ENCODE measurements at places on chromosomes 3 and 15.

GRCh38 chr15:33309602-33310276, 1.0 kb upstream of the RYR3 start:
- H3K4me3 ChIP-seq, result no peak overlapping the region
- H3K36me3 ChIP-seq, result no peaks in the 10 kb centered on the region
- peaks cover 5% of the 10 kb centered on the region for H3K4me1 ChIP-seq
- no peak overlapping the region for H3K27ac ChIP-seq
- H3K27me3 ChIP-seq, result peaks cover 73% of the 10 kb centered on the region
- no peak for DNase-seq

DNA sequence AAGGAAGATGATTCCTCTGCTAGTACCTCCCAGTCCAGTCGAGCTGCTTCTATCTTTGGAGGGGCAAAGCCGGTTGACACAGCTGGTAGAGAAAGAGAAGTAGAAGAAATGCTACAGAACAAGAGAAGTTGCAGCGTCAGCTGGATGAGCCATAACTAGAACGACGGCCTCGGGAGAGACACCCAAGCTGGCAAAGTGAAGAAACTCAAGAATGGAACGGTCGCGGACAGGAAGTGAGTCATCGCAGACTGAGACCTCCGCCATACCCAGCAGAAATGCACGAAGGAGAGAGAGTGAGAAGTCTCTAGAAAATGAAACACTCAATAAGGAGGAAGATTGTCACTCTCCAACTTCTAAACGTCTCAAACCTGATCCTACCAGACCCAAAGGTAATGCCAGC, 19.0 kb upstream of the PARP14 start:
- no peak for DNase-seq
- H3K36me3 ChIP-seq, result no peaks in the 10 kb centered on the region

GRCh38 chr15:52651868-52652267, 27.3 kb downstream of the ATOSA start:
- H3K27me3 ChIP-seq, result no peaks in the 10 kb centered on the region
- peaks cover 30% of the 10 kb centered on the region for H3K36me3 ChIP-seq
- H3K4me3 ChIP-seq, result peak overlapping the region; percentile 65
- peaks cover 38% of the 10 kb centered on the region for H3K4me1 ChIP-seq
- DNase-seq, result peak; percentile 42

GRCh38 chr3:72475258-72476138, 372.7 kb downstream of the SHQ1 start:
- no peaks in the 10 kb centered on the region for H3K27me3 ChIP-seq
- H3K27ac ChIP-seq, result peak overlapping the region; percentile 91
- DNase-seq, result no peak
- H3K36me3 ChIP-seq, result peaks cover 3% of the 10 kb centered on the region
- H3K4me1 ChIP-seq, result peaks cover 53% of the 10 kb centered on the region

GRCh38 chr3:188578576-188579363, 424.8 kb downstream of the LPP start:
- peak overlapping the region; percentile 78 for H3K27ac ChIP-seq
- no peak overlapping the region for H3K4me3 ChIP-seq
- peaks cover 8% of the 10 kb centered on the region for H3K36me3 ChIP-seq
- no peak for DNase-seq

DNA sequence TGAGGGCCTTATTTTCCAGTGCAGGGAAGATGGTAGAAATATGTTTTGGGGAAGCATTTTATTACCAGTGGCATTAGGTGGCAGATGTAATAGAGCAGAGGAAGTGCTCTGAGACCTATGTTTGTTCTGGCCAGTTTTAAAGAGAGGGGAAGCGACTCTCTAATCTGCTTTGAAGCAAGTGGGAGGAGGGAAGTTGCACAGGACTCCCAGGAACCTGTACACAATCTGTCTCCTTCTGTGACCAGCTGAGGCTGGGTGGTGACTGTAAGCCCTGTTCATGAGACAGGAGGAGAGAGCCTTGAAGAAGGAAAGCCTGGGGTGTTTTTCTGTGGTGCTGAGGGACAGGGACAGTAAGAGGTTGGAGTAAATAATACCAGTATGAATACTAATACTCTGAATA, 60.5 kb downstream of the LPP start:
- peaks cover 18% of the 10 kb centered on the region for H3K36me3 ChIP-seq
- H3K4me3 ChIP-seq, result no peak overlapping the region
- no peaks in the 10 kb centered on the region for H3K27me3 ChIP-seq
- peaks cover 34% of the 10 kb centered on the region for H3K4me1 ChIP-seq

DNA sequence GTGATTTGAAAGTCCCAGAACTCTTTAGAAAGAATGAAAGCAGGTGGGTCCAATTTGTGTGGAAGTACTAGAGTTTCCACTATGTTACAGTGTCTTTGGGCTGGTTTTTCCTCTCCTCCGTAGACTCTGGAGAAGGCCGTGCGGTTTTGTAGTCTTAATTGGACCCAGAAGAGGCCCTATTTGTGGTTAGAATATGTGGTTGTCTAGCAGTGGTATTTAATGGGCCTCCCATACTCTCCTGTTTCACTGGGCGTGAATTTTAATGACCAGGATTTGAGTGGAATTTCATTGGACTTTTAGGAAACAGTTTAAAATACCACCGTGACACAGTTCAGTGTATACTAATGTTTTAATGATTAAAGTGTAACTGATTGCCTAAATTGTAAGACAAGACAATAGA, 182.3 kb downstream of the BBX start:
- no peaks in the 10 kb centered on the region for H3K27me3 ChIP-seq
- H3K4me3 ChIP-seq, result no peak overlapping the region
- no peak overlapping the region for H3K27ac ChIP-seq
- H3K36me3 ChIP-seq, result peaks cover 3% of the 10 kb centered on the region
- peaks cover 37% of the 10 kb centered on the region for H3K4me1 ChIP-seq

- no peak overlapping the region for H3K27ac ChIP-seq
- DNase-seq, result no peak
- H3K4me1 ChIP-seq, result no peaks in the 10 kb centered on the region
- H3K4me3 ChIP-seq, result no peak overlapping the region
Observed at GRCh38 chr3:76500746-76501275, 539.1 kb upstream of the ROBO2 start.

DNA sequence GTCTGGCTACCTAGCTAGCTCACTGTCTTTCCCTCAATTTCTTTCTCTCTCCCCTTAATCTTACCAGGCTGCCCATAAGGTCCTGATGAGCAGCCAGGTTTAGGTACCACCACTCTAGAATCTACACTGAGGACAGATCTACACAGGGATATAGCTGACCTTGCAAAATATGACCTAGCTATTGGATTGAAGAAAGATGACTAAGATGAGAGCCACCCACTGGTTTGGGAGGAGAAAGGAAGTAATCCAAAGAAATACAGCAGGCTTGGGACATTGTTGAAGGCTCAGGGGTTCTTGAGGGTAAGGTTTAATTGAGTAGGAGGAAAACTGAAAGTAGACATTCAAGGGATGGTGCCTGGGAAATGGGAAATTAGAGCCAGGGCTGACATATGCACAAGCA, 142.0 kb upstream of the TMC3 start:
- no peak overlapping the region for H3K27ac ChIP-seq
- no peaks in the 10 kb centered on the region for H3K4me1 ChIP-seq
- H3K27me3 ChIP-seq, result peaks cover 16% of the 10 kb centered on the region
- no peak for DNase-seq
- H3K36me3 ChIP-seq, result no peaks in the 10 kb centered on the region

DNA sequence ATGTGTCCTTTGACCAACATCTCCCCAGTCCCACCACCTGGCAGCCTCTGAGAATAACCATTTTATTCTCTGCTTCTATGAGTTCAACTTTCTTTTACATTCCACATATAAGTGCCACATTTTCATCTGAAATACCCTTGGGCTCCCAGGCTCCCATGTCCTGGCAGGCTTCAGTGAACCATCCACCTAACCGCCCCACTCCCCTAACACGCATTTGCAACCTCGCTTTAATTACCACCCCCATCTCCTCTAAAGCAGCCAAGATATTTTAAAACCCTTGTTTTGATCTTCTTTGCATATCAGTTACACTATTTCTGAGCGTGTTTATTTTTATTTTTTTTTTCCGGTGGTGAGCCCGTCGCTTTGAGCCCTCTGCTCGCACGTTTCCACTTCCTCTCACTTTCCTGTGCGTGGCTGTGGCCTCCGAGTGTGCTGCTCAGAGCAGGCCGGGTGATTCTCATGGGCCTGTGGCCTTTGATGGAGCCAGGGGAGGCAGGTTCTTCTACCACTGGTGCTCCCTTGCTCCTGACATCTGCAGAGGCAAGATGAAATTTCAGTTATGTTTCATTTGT, 195.4 kb upstream of the LPP start:
- H3K4me3 ChIP-seq, result peak overlapping the region; percentile 37
- H3K4me1 ChIP-seq, result peaks cover 48% of the 10 kb centered on the region
- DNase-seq, result peak; percentile 63
- H3K27ac ChIP-seq, result peak overlapping the region; percentile 68

GRCh38 chr15:58870451-58870850, 63.0 kb downstream of the SLTM start:
- H3K27ac ChIP-seq, result no peak overlapping the region
- no peaks in the 10 kb centered on the region for H3K36me3 ChIP-seq
- peaks cover 7% of the 10 kb centered on the region for H3K4me1 ChIP-seq
- H3K4me3 ChIP-seq, result no peak overlapping the region

DNA sequence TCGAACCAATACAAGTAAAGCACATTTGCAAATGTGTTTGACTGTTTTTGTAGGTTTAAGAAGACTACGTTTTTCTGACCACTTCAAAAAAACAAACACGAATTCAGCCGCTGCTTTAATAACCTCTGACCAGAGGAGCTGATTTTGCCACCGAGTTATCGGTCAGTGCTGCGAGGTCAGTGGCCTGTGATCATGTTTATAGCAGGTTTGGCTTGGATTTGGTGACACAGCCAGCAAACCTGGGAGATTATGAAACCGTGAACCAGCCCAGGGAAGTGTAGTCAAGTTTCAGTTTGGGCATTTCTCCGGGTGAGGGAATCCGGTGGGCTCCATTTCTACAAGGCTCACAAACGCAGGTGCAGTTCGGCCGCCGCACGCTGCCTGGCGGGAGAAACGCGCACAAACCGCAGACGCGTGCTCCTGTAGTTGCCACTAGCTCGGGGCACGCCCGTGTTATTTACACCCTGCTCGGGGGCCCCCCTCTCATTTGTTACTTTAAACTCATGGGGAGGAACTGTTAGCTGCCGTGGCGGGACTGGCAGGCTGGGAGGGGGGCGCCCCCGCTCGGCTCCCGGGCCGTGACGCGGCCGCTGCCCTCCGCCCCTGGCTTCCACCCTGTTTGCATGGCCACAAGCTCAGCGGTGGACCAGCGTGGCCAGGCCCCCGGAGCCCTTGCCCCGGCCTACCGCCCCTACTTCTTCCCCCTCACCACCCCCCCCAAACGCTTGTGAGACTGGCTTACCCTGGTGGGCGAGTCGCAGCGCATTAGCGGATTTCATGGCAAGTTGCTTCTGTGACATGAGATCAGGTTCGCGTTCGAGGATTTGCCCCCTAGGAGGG, 13.6 kb upstream of the ONECUT1 start:
- DNase-seq, result peak; percentile 35
- peaks cover 28% of the 10 kb centered on the region for H3K4me1 ChIP-seq
- no peak overlapping the region for H3K27ac ChIP-seq
- H3K27me3 ChIP-seq, result peaks cover 87% of the 10 kb centered on the region

DNA sequence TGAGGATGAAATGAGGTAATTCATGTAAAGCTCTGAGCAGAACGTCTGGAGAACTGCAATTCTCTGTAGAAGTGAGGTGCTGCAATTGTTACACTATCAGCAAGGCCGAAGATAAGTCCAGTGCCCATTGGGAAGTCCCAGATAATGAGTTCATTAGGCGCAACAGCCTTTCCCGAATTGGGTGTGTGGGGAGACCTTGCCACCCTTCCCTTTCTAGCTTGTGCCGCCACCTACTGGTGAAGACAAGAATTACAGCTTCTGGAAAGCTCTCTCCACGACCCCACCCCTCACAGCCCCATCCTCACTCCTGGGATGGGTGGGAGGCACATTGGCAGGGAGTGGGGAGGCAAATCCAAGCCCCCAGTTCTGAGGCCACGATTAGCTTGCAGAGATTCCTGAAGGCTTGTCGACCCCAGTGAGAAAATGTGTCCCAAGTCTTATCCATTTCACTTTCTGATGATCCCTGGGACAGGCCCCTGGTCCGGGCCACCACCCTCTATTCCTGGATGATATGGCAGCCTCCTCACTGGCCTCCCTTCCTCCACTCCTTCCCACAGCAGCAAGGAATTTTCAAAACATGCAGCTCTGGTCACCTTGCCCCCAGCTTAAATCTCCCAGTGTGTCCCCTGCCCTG, 36.4 kb downstream of the FAM3D start:
- H3K36me3 ChIP-seq, result no peaks in the 10 kb centered on the region
- no peak overlapping the region for H3K27ac ChIP-seq
- H3K4me3 ChIP-seq, result no peak overlapping the region
- H3K27me3 ChIP-seq, result peaks cover 14% of the 10 kb centered on the region

DNA sequence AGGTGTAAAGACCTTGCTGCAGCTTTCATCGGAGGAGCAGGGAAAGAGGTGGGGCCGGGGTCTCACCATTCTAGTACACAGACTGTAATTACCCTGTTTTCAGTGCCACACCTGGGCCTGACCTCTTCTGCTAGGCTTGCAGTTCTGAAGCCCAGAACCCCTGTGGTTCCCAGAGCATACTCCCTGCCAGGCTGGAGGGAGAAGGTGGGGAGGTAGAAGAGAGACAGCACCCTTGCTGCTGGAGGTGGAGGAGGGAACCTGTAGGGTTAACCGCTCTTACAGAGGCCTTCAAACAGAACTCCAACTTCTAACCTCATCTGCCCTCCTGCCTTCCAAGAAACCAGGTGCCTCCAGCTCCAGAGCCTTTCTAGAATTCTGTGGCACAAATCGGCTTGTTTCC, 27.0 kb downstream of the PCOLCE2 start:
- DNase-seq, result no peak
- H3K4me3 ChIP-seq, result no peak overlapping the region
- H3K36me3 ChIP-seq, result no peaks in the 10 kb centered on the region
- H3K27me3 ChIP-seq, result peaks cover 14% of the 10 kb centered on the region

GRCh38 chr3:107325446-107325845, 51.8 kb upstream of the CCDC54 start:
- H3K27ac ChIP-seq, result no peak overlapping the region
- H3K36me3 ChIP-seq, result no peaks in the 10 kb centered on the region
- no peaks in the 10 kb centered on the region for H3K4me1 ChIP-seq

DNA sequence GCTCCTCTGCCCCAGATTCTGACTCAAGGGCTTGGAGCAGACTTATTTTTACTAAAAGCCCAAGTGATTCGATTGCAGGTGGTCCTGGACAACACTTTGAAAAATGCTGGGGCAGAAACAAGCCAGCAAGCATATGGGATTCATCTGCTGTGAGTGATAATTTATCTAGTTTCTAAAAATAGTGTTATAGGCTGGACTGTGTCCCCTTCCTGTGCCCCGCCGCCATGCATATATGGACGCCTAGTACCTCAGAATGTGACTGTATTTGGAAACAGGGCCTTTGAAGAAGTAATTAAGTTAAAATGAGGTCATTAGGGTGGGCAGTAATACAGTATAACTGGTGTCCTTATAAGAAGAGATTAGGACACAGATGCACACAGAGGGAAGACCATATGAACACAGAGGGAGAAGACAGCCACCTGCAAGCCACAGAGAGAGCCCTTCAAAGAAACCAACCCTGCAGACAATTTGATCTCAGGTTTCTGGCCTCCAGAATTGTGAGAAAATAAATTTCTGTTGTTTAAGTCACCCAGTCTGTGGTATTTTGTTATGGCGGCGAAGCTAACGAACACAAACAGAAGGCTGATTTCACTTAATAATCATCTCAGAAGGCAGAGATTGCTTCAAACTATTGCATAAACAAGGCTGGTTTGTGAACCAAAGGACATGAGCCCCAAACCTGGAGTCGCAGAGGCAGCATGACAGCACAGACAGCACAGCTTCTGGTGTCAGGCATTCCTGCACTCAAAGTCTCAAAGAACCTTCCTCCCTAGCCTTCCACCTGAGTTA, 59.1 kb downstream of the CCNL1 start:
- H3K27me3 ChIP-seq, result no peaks in the 10 kb centered on the region
- no peak overlapping the region for H3K4me3 ChIP-seq
- H3K4me1 ChIP-seq, result peaks cover 52% of the 10 kb centered on the region
- DNase-seq, result no peak
- H3K27ac ChIP-seq, result no peak overlapping the region
- no peaks in the 10 kb centered on the region for H3K36me3 ChIP-seq

- H3K4me3 ChIP-seq, result no peak overlapping the region
Observed at GRCh38 chr15:89899295-89899945, 5.6 kb upstream of the AP3S2 start.

All from activated T-cell treated with anti-CD3 and anti-CD28 coated beads, Interleukin-2, amount 50 U/mL, for 24 hours (primary cell).